AG08395 (cell line): ENCODE measurements at places on chromosomes 13 and 19.

DNA sequence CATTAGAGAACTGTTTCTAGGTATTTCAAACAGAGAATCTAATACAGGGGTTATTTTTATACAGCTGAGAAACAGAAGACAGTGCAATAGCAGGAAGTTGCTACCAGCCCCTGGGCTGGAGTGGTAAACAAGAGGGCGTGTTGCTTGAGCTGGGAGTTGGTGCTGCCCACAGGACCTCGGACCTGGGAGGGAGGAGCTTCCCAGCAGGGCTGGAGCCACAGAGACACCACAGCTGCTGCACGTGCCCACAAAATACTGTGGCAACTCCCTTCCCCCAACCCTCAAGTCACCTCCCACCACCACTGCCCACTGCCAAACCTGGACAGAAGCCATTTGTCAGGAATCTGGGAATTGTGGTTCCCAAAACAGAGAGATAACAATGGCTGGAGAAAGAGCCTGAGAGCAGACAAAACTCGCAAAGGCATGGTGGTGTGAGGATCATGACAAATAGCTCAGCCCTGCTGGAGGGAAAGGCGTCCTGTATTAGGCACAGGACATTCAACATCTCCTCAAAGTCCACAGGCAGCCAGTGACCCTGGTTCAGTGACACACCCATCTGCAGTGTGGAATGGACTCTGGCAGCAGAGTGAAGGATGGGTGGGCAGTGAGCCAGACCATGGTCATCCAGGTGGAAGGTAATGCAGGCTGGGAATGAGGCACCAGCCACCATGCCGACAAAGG is 57.2 kb downstream of the SPATA13 start:
- DNase-seq = no peak

DNA sequence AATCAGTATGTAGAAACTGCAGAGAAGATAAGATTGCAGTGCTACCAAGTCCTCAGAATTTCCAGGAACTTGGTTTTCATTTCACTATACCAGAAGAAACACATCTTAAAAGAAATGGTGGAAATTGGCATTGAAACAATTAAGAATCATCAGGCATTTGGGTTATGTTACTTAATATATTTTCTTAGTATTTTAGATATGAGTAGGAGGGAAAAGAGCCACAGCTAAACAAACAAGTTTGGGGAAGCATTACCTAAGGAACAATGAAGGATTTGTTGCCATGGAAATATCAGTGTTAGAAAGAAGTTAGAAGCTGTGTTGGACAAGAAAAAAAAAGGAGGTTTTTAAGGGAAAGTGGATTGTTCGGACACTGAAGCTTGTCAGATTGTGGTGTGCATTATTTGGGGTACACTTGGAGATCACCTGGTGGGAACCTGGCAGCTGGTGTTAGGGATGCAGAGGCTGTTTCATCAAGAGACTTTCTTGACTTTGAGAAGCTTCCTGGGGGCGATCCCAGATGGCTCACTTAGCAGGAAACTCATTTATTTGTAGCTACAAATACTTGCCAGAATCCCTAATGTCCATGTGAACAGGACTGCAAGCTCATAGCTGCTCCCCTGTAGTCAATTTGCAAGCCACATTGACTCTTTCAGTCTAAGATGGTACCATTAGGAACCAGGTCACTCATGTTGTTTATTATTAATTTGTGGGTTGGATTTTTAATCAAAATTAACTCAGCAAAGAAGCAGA is 246.7 kb downstream of the RFC3 start:
- DNase-seq = no peak

DNA sequence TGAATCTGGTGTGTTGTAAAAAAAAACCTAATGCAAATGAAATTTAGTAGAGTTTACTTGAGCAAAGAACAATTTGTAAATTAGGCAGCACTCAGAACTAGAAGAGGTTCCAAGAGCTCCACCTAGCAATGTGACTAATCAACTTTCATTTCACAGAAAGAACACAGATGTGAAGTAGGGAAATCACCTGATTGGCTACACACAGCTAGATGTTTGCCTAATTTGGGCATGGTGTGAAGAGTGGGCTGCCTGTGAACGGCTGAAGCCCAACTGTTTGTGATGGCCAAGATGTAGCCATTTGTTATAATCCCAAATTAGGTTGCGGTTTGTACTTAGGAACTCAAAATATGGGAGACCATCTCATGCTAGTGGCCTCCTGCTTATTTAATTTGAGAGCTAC is 724.4 kb upstream of the SLITRK5 start:
- DNase-seq = no peak

GRCh38 chr13:68078874-68079273 is 848.7 kb upstream of the PCDH9 start:
- no peak for DNase-seq
